GM23248 (cell line): ENCODE measurements at places on chromosomes 2 and 18. TPM values are rescaled to one million over a fixed set of nuclear protein-coding genes. Genes with fewer than 3 reads are reported as not detected.

Gene DSG1
- total RNA-seq, result not detected in 2 replicates

Gene EVX2
- total RNA-seq, result not detected in 2 replicates

Gene MEP1B
- not detected in 2 replicates for total RNA-seq

GRCh38 chr2:67839242-67839641 lies 223.6 kb downstream of the C1D start:
- DNase-seq, result peak; percentile 10

GRCh38 chr2:21866316-21866715 lies 742.5 kb downstream of the TDRD15 start:
- DNase-seq, result no peak

GRCh38 chr2:235170536-235171521 lies 219.0 kb downstream of the SH3BP4 start:
- DNase-seq, result peak; percentile 95

- peak; percentile 53 for DNase-seq
These were observed 638 bp downstream of the ST3GAL5 start for GRCh38 chr2:85888020-85888683.

DNA sequence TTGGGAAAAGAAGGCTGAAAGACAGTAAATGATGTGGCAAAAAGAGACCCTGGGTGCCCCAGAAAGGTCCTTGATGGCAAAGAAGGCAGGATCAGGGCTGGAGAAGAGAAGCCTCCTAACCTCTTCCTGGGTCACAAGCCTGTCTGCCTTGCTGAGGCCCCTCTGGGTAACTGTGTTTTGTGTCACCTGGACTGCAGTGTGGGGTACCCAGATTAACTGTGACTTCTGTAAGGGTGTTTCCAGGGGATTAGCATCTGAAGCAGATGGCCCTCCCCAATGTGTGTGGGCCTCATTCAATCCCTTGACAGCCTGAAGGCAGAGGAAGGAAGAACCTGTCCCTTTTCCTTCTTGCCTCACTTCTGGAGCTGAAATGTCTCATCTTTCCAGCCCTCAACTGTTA lies 35.6 kb upstream of the APCDD1 start:
- DNase-seq, result no peak

DNA sequence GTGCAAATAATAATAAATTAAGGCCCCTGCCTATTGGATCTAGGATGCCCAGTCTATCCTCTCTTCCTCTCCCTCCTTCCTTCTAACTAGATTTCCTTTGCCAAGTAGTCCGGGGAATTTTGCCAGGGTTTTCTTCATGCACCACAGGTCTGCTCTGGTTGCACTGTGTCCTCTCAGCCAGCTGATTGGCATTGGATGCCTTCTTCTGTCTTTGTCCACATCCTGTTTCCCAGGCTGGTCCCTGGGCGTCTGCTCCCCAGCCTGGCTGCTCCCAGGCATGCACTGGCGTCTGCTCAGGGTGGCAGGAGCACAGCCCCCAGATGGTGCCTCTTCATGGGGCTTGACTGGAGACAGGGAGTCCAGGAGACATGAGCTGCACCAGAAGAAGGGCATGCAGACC lies 66.4 kb downstream of the GALR1 start:
- DNase-seq, result no peak

DNA sequence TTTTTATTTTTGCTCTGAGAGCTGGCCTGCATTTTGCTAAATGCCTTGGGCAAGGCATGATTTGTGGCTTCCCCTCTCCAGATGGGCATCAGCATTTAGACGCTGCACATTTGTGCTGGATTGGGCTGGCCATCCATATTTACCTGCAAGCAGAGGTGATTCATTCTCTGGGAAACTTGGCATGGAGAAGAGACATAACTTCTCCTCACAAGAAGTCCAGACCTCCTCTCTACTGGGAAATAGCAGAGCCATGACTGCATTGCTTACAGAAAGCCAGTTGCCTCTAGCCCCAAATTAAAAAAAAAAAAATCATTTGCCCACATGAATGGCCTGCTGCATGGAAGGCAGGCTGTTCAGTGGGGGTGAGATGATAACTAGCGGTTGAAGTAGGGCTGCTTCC lies 120.1 kb downstream of the ACTR3 start:
- DNase-seq, result peak; percentile 17

DNA sequence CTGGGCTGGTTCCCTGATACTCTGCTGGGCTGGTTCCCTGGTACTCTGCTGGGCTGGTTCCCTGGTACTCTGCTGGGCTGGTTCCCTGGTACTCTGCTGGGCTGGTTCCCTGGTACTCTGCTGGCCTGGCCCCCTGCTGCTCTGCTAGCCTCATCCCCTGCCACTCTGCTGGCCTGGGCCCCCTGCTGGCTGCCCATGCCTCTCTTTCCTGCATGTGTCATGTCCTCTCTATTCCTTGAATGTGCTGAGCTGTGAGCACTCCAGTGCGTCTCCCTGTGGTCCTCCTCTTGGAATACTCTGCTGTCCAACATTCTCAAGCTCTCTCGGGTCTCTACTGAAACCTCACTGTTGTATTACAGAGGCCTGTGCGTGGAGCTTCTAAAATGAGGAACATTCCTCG lies 216.3 kb downstream of the RNF144A start:
- DNase-seq, result peak; percentile 33
